Right cardiac atrium (tissue), 5 donors: ENCODE measurements at places on chromosomes 6 and 20.

GRCh38 chr6:124536842-124537191 lies 425.4 kb upstream of the RNF217 start:
- DNase-seq, result no peak

- DNase-seq, result peak; percentile 48
Measured at GRCh38 chr6:139250296-139251044, 41.3 kb downstream of the TXLNB start.

DNA sequence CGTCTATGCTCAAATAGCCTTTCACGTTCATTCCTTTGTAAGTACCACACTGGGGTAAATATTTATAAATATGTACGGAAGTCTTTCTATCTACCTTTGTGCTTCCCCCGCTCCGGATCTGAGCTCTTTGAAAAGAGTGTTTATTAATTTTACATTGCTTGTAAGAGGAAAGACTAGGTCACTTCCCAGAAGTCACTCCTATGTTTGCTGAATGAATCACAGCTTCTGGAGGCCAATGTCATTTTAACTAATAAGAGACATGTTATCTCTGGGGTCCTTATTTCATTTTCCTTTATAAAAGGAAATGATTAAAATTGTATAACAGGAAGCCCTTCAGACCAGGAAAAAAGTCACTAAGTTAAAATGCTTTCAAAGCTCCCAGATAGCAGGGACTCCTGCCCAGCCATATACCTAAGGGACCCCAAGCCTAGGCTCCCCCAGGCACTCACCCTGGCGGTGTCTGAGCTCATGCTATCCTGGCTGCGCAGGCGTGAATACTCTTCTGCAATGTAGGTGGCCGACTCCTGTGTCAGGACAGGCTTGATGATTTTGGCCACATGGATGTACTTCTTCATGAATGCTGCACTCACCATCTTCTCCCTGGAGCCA lies 12.6 kb downstream of the MCM3 start:
- no peak for DNase-seq

DNA sequence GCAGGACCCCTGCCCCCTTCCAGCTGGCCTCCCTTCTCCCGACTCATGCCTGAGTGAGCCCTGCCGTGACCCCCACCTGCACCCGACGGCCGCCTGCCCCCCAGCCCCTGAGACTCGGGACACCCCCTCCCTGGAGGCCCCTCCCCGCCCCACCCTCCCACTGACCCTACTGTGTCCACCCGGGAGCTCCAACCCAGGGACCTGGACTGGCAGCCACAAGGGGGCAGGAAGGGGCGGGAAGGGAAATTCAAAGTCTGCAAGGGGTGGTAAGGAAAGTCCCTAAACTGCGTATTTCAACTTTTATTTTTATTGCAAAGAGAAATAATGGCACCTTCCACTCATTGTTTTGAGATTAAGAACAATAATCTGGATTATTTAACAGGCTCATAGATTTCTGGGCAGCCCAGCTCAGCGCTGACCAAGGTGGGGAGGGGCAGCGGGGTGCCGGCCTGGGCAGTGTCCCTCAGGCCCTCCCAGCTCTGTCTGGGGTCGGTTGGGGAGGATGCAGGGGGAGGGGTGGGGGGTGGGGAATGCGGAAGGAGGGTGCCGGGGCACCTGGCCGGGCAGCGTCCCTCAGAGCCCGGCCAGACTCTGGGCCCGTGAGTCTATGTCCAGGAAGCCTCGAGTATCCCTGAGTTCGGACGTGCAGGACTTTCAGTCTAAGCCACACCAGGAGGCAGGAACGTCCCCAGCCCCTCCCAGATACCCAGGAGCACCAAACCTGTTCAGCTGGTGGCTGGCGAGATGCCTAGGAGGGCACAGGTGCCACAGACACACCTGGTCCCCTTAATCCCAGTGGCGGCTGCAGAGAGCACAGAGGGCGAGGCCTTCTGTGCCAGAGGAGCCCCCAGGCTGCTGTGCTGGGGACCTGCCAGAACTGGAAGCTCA lies 1.3 kb upstream of the PTK6 start:
- no peak for DNase-seq

- no peak for DNase-seq
Measured at GRCh38 chr6:137536104-137536773, 42.0 kb upstream of the OLIG3 start.

DNA sequence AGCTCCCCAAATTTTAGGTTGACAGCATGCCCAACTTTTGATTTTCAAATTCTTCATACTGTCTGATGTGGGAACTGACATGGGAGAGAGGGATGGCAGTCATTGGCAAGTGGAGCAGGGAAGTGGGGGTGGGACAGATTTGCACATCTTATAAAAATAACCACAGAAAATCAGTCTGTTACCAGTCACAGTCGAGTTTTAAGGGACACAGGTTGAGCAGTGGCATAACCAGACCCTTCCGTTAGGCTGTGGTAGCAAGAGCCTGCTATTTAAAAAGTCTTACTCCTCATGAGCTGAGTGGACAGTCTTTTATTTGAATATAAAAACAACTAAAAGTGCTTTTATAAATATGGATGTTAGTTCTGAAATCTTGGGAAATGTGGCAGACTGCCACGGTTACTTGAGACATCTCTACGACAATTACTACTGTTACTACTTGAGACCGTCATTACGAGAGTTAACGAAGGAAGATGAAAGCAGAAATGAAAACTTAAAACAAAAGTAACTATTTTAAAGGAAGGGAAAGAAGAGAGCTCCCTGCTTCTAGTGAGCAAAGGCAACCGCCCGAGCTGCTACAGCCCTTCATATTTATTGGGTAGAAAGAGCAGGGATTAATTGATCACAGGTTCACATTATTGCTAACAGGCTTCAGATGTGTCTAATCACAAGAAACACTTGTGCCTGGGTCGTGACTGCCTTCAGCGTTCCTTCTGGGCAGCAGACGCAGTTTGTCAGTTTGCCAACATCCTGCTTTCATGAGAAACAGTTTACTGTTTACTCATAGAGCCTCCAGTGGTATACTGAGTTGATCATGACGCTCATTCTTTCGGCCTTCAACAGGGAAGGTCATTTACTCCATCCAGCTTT lies 71.3 kb downstream of the EFHC1 start:
- DNase-seq, result no peak

DNA sequence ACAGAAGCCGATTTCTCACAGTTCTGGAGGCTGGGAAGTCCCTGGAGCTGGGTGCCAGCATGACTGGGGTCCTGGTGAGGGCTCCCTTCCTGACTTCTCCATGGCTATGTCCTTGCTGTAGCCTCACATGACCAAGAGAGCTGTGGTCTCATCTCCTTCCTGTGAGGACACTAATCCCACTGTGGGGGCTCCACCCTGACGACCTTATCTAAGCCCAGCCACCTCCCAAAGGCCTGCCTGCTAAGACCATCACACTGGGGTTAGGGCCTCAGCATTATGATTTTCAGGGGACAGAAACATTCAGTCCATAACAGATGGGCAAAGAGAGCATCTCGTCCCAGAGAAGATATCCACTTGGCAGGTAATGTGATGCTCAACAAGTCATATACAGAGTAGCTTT lies 16.8 kb downstream of the RPP40 start:
- DNase-seq, result no peak

- DNase-seq, result no peak
Measured at GRCh38 chr6:33988121-33989015, 157.5 kb downstream of the GRM4 start.

DNA sequence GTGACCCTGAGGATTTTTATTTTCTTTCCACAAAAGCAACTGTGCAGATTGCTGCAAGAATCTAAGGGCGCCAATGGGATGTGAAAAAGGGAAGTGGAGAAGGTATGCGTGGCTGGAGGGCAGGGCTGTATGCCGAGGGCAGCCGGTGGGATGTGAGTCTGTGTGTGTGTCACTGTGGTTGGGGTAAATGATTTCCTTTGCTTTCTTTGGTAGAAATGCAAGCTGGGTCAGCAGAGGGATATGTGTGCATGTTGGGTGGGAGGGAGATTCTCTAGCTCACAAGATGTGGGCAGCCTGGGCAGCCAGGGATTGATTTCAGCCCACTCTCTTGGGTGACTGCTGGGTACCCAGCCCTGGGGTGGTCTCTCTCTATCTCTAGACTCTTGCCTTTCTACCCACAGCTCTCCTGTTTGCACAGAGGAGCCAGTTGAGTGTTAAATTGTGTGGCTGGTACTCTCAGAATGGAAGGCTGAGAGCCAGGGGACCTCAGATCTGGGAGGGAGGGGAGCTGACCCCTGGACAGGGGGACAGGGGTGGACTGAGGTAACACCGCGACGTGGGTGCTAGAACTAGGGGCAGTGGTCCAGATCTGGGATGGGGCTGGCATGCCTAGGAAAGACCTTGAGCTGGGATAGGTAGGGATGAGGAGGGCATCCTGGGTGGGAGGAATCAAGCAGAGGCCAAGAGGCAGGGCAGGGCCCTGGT lies 136.8 kb upstream of the RNF24 start:
- DNase-seq, result no peak

DNA sequence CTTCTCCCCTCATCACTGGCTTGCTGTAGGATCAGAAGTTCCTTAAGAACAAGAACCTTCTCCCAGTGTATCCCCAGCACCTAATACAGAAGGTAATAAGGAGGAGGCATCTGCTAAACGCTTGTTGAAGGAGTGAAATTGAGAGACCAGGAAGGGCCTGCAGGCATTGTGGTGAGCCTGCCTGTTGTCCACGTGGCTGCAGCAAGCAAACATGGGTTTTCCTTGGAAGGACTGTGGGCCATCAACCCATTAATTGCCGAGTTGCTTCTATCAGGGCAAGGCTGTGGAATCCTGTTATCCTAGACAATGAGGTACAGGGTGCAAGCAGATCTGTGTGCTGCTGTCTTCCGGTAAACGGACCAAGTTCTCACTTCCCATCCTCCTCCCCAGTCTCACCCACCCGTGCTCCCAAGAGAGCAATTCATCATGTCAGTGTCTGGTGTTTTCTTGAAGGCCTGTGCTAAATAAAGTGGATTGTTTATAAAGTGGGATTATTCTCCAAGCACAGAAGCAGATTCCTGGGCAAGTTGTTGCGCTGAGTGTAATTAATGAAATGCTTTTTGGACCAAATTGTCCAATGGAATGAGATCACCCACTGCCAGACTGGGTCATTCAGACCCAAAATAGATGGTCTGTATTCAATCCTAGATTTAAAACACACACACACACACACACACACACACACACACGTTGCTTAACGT lies 164.6 kb upstream of the CDYL start:
- DNase-seq, result no peak

DNA sequence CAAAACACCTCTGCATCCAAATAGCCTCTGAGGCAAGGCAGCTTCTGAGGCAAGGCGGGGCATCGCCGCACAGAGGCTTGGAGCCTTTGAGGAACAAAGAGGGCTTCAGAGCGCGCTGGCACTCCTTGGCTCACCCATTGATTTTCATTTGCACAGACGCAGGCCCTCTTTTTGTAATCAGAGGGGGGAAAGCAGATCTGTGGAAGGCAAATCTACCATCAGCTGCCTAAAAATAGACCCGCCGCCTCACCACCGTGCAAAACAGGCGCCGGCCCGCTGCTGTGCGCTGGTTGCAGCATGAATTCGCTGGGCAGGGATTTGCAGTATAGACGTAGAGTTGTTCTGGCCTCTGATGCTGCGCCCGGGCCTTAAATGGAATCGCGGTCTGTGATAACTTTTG lies 69.9 kb upstream of the STMND1 start:
- DNase-seq, result peak; percentile 14

DNA sequence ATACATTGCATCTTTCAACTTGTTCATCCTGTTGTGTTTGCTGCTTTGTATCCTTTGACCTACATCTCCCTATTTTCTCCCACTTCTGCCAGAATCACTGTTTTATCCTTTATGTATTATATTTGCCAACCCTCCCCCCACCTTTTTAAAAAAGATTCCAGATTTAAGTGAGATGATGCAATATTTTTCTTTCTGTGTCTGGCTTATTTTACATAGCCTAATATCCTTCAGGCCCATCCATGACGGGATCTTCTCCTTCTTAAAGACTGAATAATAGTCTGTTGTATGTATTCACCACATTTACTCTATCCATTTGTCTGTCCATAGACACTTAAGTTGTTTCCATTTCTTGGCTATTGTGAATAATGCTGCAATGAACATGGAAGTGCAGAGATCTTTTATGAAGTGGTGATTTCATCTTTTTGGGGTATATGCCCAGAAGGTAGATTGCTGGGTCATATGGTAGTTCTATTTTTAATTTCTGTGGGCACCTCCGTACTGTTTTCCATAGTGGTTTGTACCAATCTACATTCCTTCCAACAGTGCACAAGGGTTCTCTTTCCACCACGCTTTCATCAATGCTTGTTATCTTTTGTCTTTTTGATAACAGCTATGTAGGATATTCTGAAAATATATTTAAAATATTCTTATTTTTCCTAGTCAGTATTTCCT lies 181.0 kb downstream of the CDKAL1 start:
- DNase-seq, result no peak

DNA sequence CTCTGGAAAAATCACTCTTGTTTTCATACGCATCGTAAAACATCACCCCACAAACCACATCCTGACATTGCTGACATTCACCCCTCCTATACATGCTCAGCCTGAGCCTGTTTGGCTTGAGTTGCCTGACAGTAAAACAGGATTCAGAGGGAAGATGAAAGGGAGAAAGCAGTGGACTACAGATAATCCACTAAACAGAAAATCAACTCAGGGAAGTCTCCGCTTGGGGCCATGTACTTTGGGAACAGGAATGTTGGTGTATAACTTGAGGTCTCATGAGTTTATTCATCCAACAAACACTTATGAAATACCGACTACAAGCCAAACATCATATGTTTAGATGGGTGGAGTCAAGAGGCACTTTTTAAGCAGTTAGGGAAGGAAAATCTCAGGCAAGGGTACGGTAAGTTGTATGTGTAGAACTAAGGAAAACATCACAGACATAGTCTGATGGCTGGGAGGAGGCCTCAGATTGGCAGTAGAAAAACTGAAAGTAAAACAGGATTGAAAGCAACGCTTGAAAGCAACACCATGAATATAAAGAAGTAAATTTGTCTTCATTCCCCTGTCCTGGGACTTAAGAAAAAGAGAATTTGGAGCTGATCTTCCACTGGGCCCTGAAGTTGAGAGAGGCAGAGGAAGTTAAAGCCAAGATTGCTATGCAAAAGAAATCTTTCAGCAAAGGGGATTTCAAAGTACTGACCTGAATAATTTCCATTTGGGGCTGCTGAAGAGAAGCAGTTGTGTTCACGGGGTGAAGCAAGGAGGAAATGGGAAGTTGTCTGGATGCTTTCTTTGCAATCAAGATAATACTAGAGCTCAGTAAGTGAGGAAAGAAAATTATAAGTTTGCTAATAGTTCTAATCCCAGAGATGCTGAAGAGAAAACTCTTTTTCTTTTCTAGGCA lies 28.8 kb downstream of the PDE7B start:
- DNase-seq, result no peak

DNA sequence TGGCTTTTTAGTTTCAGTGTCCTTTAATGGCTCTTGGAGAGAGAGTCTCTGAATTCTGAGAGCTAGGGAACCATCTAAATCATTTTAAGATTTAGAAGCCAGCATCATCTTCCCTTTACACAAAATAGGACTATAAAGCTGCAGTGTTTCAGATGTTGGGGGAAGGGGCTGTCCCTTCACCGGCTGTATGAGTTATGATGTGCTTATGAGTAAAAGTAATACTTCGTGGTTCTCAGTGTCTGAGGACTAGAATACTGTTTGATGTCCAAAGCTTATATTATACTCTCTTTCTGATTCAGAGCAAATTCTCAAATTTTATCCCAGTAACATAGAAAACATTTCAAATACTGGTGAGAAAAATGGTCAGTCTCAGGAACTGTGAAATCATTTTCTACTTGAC lies 63.5 kb upstream of the FAM8A1 start:
- DNase-seq, result no peak

- no peak for DNase-seq
Measured at GRCh38 chr6:43817192-43817591, 47.2 kb downstream of the VEGFA start.
